ENCODE measurements at places on chromosomes 16 and 17. TPM values are rescaled to one million over a fixed set of nuclear protein-coding genes. Genes with fewer than 3 reads are reported as not detected.

Gene HSD11B2
- total RNA-seq: 2.0 TPM

Gene IRX5
- 1.9 TPM for total RNA-seq

Gene SOCS7
- total RNA-seq: 15.2 TPM

Gene HBA2
- total RNA-seq: 0.24 TPM

Gene CCL11
- total RNA-seq: not detected

Gene SLC35G3
- not detected for total RNA-seq

Gene CHST5
- 0.04 TPM for total RNA-seq
